ENCODE measurements at places on chromosomes 5 and 9.

DNA sequence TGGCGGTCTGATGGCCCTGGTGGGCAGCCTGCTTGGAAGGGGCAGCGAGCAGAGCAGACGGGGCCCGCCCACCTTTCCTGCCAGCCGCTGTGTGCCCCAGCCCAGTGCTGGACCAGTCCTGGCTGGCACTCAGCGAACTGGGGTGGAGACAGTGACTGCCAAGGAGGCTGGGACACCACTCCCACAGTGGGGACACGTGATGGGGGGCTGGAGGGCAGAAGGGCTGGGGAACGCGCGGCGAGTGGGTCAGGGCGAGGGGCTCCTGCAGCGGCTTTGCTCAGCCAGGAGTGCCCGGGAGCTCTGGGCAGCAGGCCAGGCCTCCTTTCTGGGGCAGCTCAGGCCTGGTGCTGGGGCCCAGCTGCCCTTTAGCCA lies 19.5 kb downstream of the NCS1 start:
- DNase-seq = no peak

DNA sequence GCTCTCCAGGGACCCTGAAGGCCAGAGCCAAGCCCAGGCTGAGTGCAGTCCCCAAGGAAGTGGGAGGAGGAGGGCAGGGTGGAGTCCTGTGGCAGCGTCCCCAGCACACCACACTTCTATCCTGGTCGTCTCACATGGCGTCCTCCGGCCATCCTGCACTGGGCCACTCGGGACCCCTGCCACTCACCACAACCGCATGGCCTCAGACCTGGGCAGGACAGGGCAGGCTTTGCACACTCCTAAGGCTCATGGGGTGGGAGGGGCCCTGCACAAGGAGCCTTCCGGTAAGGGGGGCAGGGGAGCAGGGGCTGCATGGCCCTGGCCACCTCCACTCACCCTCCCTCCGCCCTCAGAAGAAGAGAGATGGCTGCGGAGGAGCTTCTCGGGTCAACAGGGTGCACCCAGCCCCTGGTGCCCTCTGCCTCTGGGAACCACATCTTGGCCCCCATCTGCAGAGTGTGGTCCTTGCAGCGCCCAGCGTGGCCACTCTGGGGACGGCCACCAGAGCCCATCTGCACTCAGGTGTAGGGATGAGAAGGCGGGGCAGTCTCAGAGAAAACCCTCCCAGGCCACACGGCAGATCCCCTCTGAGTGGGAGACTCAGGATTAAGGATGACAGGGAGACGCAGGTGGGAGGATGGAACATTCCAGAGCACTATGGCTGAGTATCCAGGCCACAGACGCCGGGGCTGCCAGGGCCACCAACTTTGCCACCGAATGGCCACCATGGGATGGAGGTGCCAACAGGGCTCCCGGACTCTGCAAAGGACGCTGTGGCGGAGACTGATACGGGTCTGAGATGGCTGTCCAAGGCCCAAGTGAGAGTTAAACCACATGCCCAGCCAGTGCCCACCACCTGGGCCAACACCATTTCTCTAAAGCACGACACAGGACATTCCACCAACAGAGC lies 7.6 kb downstream of the TPPP start:
- no peak for DNase-seq

DNA sequence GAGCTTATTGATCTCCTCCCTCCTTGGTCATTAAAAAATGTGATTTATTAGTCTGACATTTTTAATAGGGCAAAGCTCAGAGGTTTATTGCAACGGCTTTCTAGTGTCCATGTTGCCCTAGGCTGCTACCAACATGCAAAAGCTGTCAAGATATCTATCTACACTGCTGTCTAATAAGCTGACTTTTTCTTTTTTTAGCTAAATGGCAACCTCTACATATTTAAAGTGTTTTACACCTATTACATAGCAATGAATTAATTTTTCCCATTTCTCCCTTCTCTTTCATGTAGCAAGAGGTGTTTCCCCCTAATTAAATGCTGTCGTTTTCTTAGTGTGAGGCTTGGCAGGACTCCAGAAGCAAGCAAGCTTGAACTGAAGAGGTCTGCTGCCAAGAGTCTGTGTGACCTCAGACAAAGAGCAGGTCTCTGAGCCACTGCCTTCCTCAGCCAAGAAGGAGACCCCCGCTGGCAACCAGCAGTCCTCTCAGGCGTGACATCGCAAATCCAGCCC lies 79.4 kb downstream of the GAS1 start:
- no peak for DNase-seq

- DNase-seq = no peak
Observed at GRCh38 chr5:150114773-150115408, 28.5 kb upstream of the CSF1R start.

- DNase-seq = no peak
Observed at GRCh38 chr5:22604711-22605110, 248.4 kb downstream of the CDH12 start.

GRCh38 chr5:142655339-142656267 lies 30.3 kb downstream of the FGF1 start:
- no peak for DNase-seq

DNA sequence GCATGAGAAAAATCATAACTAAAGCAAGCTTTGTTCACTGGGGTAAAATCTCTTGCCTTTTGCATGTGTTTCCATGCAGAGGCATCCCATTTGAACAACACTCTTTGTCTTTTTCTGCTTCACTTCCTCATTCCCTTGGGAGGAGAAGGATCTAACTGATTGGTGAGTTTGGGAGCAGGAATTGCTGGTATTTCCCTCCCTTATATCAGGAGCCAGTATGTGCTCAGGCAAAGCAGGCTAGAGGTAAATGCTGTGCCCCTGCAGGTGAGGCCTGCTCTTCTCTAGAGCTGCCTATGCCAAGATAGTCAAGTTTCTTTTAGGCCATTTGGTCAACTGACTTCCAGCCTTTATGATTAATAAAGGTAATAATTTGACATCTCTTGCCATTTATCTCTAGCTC lies 179.9 kb downstream of the COX7C start:
- DNase-seq = no peak

GRCh38 chr5:150284311-150284710 lies 5.3 kb downstream of the CAMK2A start:
- no peak for DNase-seq

DNA sequence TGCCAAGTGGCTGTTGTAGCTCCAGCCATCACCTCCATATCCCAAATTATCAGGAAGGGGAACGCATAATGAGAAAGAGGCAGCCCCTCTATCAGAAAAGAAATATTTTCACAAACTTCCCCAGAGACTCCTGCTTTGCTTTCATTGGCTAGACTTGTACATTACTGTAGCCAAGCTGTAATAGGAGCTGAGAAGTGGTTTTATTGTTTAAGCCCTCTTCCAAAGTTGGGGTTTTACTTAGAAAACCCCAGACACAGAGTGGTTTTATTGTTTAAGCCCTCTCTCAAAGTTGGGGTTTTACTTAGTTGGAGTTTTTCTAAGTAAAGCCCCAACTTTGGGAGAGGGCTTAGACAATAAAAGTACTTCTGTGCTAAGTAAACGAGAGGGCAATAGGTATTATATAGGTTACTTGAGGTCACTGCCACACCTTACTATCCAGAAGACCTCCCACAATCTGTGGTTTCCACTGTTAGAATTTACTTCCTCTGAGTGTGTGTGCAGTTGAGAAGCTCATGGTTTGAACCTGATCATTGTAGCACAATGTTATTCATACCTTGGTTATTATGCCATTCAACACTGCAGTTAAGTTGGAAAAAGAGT lies 215.7 kb upstream of the OTULINL start:
- DNase-seq = no peak

GRCh38 chr5:96342581-96342980 lies 90.5 kb downstream of the PCSK1 start:
- no peak for DNase-seq

- no peak for DNase-seq
Observed at GRCh38 chr9:33446946-33447798, at the start of gene AQP3. Gene AQP3 (minus strand): TSS chr9:33447593. CDS start chr9:33447530, 63 bp downstream.

- DNase-seq = no peak
Observed at GRCh38 chr5:73450672-73451223, 2.2 kb upstream of the FOXD1 start.

DNA sequence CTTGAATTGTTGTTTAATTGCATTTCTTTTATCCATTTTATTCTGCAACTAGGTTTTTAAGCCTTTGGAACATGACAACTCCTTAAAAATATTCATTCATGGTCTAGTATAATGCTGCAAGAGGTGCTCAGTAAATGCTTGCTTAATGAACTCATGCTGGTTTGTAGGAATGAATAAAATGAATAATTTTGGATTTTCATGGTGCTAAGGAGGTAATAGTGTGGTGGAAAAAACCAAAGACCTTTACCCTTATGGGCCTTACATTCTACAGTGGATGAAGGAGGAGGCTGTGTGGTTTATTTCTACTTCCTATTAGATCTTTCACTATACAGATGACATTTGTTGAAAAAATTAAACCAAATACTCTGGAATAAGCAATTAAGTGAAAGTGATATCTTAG lies 43.4 kb downstream of the LRRTM2 start:
- DNase-seq = no peak

DNA sequence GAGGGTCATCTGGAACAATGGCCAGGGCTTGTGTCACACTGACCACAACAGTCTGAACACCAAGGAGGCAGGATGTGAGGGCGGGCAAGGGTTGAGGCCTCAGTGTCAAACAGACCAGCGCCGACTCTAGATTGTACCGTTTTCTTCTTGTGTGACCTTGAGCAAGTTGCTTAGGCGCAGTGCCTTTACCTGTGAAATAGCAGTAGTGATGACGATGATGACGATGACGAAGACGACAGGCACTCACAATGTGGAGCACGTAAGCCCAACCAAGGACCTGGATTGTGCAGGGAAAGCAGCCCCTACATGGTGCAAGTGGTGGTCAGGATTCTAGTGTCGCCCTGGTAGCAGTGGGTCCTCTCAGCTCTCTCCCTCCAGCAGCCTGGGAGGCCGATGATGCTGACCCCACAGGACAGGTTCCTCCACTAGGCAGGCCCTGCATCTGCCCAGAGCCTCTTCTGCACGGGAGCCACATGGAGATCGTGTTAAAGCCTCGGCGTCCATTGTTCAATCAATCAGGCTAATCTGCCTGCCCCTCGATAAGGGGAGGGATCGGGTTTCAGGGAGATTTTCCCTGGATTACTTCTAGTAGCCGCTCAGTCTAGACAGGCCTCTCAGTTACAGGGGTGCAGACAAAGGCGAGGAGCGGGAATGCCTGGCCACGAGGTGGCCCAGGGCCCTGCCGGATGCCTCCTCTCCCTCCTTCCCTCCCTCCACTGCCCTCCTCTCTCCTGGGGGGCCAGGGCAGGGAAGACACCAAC lies 91.7 kb downstream of the MACROH2A1 start:
- no peak for DNase-seq

- no peak for DNase-seq
Observed at GRCh38 chr5:173452119-173452905, 124.1 kb upstream of the STC2 start.

- no peak for DNase-seq
Observed at GRCh38 chr9:135840107-135840506, 67.2 kb downstream of the CAMSAP1 start.

DNA sequence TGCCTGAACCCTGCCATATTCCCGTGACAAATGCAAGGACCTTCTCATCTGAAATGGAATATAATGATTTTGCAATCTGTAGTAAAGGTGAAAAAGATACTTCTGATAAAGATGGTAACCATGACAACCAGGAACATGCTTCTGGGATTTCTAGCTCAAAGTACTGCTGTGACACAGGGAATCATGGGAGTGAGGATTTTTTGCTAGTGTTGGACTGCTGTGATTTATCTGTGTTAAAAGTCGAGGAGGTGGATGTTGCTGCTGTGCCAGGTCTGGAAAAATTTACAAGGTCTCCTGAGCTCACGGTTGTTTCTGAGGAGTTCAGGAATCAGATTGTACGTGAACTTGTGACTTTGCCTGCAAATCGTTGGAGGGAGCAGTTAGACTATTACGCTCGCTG lies 33.5 kb downstream of the AOPEP start:
- no peak for DNase-seq

- DNase-seq = no peak
Observed at GRCh38 chr9:137462396-137462985, 3.4 kb upstream of the NSMF start.

DNA sequence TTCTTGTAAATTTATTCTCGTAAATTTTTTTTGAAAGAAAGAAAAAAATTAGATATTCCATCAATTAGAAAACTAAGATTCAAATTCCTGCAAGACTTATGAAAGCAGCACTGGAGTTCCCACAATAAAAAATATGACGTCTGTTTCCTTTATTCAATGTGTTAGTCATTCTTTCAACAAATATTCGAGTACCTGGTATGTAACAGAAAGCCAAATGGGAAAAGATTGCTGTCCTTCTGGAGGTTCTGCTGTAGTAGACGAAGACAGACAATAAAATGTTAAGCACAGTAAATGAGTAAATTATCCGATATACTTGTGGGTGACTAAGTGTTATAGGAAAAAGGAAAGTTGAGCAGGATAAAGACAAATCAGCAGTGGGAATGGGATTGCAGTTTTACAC lies 92.2 kb downstream of the ADAMTSL1 start:
- DNase-seq = no peak

- DNase-seq = no peak
Observed at GRCh38 chr9:84137968-84138367, 157.4 kb downstream of the RMI1 start.

DNA sequence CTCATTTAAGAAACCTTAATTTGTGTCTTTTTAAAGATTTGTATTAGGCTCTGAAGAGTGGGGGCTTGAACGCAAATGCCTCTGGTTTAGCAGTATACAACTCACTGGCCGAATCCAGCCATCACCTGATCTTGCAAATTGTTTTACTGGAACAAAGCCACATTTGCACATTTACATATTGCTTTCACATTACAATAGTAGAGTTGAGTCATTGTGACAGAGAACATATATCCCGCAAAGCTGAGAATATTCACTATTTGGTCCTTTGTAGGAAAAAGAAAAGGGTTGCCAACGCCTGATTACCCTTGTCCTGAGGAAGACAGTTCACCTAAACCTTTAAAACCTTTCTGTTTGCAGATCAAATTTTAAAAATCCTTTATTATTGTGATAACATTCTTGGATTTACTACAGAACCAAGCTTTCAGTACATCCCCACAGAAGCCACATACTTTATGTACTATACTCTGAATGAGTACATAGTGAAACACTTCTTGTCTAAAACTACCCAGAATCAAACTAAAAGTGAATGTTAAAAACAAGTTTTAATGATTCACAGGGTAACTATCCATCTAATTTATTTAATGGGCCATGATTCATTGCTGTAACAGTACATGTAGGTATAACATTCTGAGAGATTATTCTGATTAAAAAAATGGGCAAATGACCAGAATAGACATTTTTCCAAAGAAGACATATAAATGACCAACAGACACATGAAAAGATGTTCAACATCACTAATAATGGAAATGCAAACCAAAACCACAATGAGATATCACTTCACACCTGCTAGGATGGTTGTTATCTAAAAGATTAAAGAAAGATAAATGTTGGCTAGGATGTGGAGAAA lies 161.0 kb downstream of the SLC25A46 start:
- no peak for DNase-seq

DNA sequence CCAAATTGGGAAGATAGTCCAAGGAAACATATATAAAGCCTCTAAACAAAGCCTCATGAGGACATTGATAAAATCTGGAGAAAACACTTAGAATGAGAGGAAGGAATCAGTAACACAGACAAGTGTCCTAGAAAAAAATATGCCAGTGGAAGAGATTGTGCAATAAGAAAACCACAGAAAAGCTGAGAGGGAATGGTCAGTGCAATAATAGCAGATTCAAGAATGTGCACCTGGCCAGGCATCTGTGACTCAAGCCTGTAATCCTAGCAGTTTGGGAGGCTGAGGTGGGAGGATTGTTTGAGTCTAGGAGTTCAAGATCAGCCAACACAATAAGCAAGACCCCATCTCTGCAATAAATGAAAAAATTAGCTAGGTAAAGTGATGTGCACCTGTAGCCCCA lies 691.2 kb upstream of the CDH6 start:
- DNase-seq = no peak
